ENCODE measurements at places on chromosomes 4 and X.

- no peak for DNase-seq
Measured at GRCh38 chr4:94583914-94584641, 132.3 kb downstream of the PDLIM5 start.

GRCh38 chrX:39439906-39440798 lies 638.9 kb downstream of the MID1IP1 start:
- no peak for DNase-seq

DNA sequence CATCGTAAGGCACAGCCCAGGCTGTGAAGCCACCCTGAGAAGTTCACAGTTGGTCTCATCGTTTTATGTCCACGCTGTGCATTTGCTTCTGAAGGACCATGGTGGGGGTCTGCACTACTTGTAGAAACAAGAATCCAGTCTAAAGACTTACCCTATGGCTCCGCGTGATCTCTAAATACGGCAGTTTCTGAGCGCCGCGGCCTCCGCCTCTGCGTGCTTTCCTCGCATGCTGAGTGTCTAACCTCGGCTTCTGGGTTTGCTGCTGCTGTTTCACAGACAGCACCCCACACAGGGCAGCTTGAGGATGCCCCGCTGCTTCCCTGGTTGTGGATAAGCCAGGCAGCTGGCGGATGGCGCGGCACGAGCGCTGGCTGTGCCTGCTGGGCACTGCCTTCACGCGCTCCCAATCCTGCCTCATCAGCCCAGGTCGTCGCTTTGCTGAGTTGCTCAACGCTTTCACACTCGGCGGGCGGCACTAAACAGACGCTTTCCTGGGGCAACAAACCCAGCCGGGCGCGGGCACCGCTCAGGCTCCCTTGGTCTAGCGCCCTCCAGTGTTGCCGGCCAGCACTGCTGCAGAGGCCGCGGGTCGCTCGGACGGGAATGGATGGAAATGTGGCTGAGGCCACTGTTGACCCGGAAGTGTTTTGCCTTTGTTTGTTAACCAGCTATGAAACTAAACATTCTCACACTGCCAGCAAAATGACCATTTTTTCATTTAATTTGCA lies 39.2 kb downstream of the FGFRL1 start:
- DNase-seq, result no peak

- no peak for DNase-seq
Measured at GRCh38 chr4:45094684-45095083, 368.3 kb upstream of the GNPDA2 start.

DNA sequence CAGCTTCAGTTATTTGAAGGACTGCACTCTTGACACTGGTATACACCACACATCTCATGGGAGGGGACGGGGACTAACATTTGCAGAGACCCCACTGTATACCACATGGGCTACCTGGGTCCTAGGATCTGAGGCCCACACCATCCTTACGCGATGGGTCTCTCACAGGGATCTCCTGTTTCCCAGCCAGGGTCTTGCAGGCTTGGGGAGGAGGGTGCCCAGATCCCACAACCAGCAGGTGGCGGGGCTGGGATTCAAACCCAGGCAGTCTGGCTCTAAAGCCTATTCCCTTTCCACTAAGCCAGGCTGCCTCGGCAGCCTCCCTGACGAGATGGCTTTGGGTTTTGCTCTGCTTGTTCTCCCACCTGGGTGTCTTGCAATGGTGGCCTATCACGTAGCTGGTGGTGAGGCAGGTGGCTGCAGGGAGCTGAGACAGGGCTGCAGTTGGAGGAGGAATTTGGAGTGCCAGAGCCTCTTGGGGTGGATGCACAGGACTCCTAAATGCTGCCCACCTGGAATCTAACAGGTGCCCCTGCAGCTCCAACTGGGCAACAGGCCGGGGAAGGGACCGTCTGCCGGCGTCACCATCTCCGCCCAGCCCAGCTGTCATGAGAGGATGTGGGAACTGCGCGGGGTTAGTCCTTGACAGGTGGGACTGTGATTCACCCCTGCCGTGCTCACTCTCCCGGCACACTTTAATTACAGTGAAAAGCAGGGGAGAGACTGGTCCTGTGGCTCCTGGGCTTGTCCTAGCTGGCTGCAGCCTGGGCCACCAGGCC lies 110.7 kb downstream of the PSAPL1 start:
- no peak for DNase-seq

GRCh38 chr4:145451895-145452294 lies 29.8 kb upstream of the SMAD1 start:
- no peak for DNase-seq

DNA sequence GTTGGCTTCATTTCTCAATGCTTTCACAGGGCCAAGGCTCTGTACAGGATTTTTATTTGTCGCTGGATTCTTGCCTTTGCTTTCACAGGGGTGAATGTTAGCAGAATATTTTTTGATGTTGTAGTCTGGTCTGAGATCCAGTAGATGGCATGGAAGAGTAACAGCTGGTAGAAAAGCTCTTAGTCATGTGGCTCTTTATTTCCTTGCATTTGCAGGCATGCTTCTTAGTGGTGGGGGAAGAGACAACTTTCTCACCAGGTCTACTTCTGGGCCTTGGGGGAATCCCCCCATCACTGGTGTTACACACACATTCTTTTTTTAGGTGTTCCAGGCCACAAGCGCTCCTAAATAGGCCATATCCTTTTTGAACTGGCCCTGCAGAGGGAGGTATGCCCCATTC lies 58.2 kb upstream of the DKK2 start:
- DNase-seq, result peak; percentile 52

DNA sequence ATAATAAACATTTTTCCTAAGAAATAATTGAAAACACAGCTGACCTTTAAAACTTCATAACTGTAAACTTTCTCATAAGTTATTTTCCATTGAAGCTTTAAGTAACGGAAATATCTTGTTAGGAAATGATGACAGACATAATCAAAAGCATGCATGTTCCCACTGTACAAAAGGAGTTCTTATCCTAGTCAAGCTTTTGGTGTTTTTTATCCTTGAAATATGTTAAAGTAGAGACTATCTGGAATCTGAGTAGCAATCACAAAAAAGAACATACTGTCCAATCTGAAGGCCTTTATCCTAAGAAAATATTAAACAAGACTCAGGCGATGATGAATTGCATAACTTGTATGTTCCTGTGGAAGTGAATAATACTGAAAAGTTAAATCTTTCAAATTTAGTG lies 14.4 kb downstream of the GEMIN8 start:
- DNase-seq, result peak; percentile 25

- no peak for DNase-seq
Measured at GRCh38 chrX:115939070-115939469, 231.5 kb upstream of the AGTR2 start.

DNA sequence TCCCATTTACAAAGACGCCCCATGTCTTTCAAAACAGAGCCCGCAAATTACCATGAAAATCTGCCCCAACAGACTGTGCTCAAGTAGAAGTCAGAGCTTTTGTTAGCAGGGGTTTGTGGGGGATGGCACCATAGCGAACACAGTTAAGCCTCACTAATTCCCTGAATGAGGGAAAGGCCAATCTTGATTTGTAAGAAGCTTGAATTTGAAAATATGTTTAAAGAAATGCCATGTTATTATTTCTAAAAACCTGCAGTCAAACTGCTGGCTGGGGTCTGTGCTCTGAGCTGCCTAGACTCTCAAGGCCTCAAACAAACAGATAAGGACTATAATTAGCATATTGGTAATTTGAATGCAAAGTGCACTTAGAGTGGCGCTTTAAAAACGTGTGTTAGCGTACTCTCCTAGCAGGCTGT lies 9.4 kb upstream of the PAK3 start:
- no peak for DNase-seq

DNA sequence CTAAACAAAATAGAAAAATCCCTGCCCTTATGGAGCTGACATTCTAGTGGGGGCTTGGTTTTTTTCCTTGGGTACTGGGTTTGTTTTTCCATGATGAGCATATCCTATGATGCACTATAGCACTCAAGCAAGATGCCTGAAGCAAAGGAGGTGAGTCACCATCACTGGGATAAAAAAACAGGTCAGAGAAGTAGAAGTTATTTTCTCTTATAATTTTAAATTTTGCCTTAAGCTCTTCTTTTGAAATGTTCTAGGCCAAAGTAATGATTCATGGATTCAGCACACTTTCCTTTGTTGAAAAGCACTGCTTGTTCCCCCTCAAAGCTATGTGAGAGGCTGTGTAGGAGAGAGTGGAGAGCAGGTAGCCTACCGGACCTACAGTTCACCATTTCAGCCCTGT lies 15.2 kb upstream of the CXCL2 start:
- peak; percentile 70 for DNase-seq

DNA sequence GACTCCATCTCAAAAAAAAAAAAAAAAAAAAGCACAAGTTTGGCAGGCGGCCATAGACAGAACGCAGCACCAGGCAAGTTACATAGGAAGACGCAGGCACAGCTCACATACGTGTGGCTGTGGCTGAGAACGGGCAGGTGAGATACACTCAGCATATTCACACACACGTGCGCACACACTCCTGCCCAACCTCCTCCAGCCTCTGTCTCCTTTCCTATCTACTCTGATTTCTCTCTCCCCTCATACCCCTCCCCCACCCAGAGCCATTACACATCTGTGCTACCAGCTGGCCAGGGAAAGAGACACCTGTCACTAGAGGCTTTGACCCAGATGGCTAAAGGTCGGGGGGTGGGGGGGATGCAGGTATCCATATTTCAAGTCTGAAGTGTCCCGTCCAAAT lies 2.2 kb upstream of the SLC38A5 start:
- no peak for DNase-seq

- DNase-seq, result no peak
Measured at GRCh38 chr4:109016200-109016599, 253.3 kb upstream of the ETNPPL start.

DNA sequence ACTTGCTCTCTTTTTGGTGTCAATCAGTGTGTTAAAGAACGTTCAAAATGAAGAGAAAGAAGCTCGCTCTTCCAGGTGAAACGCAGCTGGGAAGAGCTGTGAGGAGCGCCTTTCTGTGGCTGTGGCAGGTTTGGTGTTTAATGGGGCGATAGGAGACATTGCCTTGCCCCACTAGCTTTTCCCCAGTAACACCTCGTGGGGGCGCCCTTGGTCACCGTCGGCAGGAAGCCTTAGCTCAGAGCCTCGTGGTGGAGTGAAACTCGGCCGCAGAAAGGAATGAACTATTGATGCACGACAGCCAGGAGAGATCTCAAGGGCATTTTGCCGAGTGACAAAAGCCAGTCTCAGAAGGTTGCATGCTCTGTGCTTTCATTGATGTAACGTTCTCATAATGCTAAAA lies 65.1 kb downstream of the GPR143 start:
- DNase-seq, result no peak

DNA sequence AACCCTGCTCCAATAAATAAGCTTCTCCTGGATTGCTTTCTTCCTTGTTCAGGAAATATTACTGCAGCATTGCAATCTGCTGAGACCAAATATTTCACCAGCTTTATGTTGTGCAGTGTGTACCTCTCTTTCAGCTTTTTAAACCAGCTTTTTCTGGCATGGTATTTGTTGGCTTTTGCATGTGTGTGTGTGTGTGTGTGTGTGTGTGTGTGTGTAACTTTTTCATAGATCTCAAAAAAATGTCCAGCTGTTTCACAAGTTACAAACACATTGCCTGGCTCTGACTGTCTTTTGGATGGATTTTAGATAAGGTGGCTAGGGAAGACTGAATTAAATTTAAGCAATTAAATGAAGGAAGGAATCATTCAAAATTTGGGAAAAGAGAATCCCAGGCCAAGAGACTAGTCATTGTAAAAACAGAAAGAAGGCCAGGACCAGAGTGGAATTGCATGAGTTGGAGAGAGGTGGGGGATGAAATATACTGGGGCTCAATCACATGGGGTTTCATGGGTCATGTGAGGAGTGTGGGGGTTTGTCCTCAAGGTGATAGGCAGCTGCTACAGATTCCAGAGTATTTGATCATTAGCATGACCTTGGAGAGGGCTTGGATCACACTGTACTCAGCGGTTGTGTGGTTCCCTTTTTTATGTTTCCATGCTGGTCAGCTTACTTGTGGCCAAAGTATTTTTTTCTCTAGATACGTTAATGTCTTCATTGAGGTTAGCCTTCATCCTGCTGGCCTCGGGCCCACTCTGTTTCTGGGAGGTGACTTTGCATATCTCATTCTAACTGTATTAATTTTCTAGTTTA lies 357.7 kb upstream of the BOD1L1 start:
- DNase-seq, result peak; percentile 54

- no peak for DNase-seq
Measured at GRCh38 chr4:101555341-101555880, 208.1 kb upstream of the PPP3CA start.

GRCh38 chrX:10569946-10570345 lies 50.4 kb downstream of the MID1 start:
- peak; percentile 38 for DNase-seq

DNA sequence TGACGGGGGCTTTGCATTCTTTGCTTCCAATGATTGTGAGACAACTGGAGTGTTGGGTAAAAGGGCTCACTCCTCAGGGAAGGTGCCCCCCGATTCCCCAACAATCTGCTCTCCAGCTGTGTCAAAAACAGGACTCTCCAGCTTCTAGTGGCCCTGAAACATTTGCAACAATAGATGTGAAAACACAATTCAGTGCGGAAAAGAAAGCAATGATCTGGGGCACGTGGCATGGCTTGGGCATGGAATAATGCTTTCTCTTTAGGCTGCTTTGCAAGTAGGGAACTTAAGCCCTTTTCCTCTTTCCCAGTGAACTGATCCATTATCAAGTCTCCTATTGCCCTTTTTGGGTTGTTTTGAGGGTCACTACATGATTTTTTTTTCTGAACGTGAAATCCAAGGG lies 239.9 kb downstream of the C4orf33 start:
- DNase-seq, result no peak

- DNase-seq, result no peak
Measured at GRCh38 chr4:112094330-112094729, 50.9 kb upstream of the FAM241A start.

DNA sequence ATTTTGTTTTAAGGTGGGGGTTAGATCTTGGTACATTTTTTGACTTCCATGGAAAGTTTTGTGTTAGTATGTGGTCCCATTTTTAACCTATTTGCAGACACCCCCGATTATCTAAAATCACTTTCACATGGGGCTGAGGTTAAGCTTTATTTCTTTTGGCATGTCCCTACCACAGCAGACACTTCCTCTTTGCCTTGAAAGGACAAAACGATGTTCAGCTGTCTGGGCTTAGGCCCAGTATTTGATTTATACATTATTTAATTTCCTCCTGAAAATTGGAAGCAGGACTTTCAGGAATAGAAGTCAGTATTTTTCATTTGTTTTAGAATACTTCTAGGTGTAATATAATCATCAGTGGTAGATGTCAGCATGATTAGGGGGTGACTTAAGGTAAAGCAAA lies 112.4 kb upstream of the SPRY1 start:
- peak; percentile 25 for DNase-seq

DNA sequence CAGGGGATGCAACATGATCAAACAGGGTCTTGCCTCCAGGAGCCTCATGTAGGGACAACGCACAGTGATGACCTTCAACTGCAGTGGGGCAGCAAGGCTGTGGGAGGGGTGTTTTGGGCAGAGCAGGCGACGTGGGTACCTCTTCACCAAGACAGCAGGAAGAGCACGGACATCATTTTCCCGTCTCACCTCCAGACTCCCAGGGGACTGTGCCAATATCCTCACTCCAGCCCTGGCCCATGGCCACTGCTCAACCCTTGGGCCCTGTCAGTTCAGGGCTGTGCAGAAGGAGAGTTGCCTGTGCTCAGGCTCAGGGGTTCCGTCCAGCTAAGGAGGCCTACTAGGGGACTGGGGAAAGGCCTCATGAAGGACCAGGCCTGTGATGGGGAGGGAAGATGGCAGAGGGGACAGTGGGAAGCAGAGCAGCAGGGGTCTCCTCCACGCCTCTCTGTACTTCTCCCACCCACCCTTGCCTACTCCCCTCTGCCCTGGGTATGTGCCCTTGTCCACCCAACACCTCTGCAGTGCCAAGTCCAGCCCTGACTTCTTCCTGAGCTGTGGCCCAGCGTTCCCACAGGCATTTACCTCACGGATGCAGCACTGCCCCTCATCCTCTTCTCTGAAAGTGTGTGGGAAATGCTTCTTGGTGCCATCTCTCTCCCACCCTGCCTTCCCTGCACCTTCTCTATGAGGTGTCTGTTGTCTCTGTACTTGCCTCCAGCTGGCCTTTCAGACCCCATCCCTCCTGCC lies 1.4 kb downstream of the IL9R start:
- DNase-seq, result no peak

All from fibroblast of pulmonary artery (primary cell).